ENCODE measurements at places on chromosomes 7 and 10.

- DNase-seq: peak; percentile 5
Measured at GRCh38 chr10:128186959-128187787, 61.0 kb upstream of the MKI67 start.

DNA sequence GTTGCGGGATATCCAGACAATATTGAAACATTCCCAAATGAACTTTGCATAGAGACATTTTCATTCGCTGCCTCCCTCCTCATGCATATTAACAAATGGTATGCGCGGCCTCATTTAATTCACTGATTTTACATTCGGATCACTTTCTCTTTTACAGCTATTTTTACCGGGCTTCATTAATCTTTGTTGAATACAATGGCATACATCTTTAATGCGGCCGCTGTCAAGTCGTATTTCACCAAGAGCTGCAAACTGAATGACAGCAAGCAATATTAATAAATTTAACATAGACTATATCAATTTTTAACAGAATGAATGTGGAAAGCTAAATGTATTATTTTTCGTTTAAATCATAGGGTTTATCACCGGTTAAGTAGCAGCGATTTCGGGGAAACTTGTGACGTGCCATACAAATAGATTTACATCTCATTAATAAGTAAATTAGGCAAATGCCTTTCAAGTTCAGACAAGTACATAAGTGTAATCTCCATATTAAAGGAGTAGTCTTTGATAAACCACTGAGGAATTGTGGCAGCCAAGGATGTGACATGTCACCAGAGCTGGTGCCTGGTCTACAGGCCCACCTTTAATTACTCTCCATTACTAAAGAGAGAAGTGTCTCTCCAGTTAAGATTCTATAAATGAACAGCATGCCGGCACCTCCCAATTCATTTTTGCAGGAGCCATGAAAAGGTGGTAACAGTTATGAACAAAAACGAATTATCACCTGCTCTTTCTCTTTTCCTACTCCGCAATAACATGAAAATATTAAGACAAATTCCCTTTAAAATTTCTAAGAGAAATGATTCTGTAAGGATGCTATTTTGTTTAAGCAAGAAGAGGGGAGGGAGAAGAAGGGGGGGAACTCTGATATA lies 568.9 kb upstream of the MKI67 start:
- DNase-seq: no peak

DNA sequence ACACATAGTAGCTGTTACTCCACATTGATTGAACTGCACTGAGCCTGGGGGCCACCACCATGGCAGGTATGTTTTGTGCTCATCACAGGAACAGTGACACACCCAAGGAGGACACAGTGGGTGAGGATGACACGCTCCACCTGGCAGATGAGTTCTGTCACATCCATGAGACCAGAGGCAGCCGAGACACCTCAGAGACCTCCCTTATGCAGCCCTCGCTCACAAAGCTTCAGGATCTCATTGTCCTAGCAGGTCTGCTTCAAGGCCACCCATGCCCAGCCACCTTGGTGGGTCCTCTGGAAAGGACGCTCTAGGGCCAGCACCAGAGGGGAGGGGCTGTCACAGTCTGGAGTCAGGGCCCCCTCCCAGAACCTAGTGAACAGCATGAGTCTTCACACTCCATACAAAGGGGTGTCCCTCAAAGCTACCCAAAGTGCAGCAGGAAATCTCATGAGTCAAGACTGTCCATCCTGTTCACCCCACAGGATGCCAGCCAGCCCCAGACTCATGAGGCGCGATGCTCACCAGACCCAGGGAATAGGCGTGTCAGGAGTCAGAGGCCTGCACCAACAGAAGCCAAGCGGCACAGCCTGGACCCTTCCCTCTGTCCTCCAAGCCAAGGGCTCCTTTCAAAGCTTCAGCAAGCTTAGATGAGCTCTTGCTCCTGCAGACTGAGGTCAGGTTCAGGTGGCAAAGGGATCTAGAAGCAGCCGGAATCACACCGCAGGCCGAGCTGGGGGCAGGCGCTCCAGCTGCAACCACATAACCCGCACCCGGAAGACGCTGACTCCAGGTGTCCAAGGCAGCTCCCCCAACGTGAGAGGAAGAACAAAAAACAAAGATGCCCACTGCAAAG lies 9.6 kb downstream of the FAM53B start:
- DNase-seq: no peak

DNA sequence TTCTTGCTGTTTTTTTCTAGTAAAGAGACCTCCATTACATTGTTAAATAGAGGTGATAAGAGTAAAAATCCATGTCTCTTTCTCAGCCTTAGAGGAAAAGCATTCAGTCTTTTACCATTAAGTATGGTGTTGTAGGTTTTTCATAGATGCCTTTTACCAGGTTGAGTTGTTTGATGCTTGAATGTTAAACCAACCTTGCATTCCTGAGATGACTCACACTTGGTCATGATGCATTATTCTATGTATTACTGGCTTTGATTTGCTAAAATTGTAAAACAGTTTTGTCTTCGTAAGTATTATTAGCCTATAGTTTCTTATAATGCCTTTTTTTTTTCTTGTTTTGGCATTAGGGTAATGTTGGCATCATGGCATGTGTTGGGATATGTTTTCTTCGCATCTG lies 90.0 kb downstream of the ANKRD61 start:
- DNase-seq: no peak

DNA sequence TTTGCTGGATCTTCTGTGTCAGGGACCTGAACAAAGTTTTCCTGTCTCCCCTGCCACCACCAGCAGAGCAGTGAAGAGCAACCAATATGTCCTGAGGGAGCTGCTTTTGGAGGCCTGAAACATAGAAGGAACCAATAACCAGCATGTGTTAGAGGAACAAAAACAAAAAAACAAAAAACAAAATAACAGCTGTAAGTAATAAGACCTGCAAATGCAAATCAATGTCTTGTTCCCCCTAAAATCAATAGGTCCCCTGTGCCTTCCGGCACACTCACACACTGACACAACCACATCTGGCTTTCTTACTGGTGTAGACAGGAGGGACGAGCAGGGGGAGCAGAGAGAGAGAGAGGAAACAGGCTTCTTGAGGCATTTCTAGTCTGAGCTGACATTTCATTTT lies 94.1 kb downstream of the NRG3 start:
- DNase-seq: no peak

- DNase-seq: no peak
Measured at GRCh38 chr10:89171996-89172395, 35.1 kb downstream of the CH25H start.

DNA sequence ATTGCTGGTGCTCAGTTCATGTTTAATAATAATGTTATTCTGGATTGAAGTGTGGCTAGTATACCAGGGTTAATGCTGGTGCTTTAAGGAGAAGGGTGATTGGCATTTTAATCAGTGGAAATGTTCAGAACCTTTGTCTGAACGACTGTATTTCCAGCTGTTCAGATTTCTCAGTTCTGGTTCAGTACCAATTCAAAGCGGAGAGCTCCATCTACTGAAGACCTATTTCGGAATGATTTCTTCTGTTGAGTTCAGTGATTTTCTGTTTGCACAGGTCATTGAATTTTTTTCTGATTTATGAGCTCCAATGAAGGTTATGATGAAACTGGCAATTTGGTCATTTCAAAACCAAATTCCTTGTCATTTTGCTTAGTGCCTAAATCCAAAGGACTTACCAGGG lies 160.1 kb downstream of the EXOC4 start:
- no peak for DNase-seq

GRCh38 chr10:113326160-113327111 lies 226.4 kb upstream of the HABP2 start:
- no peak for DNase-seq

GRCh38 chr7:42144604-42145003 lies 92.4 kb downstream of the GLI3 start:
- DNase-seq: no peak

- no peak for DNase-seq
Measured at GRCh38 chr10:29023678-29024077, 265.2 kb upstream of the LYZL1 start.

DNA sequence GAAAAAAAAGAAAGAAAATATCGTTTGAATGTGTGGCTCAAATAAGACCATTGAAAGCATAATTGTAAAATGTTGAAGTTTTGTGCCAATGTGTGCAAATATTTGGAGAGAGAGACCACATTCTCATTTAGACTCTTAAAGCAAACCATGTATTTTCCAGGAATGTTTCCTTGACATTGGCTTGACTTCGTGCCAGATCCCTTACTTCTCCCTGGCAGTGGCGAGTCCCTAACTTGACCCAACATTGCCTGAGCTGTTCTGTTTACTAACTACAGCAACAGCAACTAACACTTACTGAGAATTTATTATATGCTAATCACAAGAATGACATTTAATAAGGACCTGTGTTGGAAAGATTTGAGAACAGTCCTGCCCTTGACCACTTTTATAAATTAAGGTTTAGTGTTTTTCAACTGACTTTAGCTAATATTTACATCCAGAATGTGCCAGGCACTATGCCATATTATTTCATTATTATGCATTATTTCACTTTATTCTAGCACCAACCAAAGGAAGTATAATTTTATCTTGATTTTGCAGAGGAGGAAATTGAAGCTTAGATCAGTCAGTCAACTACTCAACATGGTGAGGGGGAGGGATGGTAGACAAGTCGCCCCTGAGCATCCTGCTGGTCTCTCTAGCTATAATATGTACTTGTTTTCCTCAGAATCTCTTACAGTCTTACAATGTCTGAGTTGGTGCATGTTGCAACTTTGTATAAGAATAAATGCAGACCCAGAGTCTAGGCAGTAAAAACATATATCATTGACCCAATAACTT lies 29.7 kb downstream of the ZNF467 start:
- no peak for DNase-seq

DNA sequence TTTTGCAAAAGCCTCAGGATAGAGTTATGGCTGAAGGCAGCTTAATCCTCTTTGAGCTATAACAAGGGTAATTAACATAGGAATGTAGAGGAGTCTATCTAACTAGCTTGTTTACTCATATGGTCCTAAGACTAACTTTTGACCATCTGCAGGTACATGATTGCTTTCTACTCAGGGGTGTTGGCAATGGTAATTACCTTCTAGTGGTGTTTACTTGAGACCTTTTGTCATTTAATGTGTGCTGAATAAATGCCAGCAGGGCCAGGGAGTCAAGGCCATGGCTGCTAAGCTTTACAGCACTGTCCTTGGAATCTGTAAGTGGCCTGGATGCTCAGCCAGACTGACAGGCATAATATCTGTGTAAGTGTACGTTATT lies 1325.0 kb downstream of the XPNPEP1 start:
- DNase-seq: no peak

DNA sequence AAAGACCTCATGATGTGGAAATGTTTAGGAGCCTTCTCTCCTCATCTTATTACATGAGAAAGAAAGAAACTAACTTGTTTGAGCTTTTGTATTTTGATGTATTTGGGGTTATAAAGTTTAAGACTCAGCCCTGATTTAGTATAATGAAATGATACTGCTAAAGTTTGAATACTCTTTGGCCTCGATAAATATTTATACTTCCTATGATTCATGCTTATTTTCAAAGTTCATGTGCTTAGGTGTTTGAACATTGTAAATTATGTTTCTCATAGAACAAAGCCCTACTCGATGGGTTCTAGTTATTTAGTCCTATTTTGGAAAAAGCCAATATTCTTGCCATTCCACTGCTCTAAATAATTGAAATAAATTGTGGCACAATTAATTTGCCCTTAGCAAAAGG lies 303.2 kb downstream of the ZWINT start:
- DNase-seq: no peak

DNA sequence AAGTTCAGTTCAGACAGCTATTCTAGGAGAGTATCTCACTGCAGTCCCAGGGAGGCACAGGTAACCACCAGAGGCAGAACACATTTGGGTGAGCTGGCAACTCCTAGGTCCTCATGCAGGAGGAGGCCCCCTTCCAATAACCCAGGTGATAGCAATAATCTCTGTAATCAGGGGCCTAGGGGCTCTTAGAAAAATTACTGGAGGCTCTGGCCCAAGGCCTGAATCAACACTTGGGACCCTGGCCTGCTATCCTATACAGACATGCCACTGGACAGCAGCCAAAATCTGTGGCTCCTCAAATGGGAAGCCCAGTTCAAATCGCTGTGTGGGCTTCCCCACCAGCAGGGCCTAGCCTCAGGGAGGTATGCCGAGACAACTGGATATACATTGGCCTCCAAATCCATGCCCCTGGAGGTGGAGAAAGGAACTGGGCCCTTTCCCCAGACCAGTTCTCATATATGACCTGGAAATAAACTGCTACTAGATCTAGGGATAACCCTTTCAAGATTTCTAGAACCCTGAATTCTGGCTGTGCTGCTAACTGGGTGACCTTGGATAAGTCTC lies 1.6 kb downstream of the AVPI1 start:
- no peak for DNase-seq

- DNase-seq: no peak
Measured at GRCh38 chr10:112989826-112990225, 39.8 kb downstream of the TCF7L2 start.

DNA sequence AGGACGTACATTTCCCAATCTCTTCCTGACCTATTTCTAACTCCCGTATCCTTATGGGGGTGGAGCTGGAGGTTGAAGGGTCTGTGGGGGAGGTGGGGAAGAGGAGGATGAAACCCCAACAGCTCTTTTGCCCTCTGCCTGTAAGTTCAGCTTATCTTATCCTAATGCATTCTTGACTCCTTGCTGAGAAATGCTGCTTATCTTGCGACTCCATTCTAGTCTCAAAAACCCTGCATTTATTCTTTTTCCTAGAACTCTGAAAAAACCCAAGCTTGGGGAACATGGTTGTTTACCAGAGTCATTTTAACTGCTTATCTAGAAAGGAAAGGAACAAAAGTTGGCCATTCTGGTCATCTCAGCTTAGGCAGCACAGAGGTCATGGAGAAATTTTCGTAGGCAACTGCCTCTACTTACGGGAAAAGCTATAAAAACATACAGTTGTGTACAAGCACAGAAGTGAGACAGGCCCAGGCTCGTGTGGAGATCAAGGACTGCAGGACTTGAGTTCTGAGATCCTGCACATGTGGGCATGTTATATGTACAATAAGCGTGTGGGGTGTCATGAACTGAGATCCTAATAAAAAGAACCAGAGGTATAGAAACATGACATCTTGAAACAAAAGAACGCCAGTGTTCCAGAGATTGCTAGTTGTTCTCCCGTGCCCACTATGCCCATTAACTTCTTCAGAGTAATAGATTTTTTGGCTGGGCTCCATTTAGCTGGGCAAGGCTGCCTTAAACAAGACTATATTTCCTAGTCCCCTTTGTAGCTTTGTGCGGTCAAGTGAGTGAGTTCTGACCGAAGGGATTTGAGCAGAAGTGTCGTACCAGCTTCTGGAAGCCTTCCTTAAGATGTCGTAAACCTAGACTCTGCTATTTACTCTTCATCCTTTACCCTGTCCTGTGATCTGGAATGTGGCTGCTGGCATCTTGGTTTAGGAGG lies 9.6 kb downstream of the INMT start:
- DNase-seq: no peak

DNA sequence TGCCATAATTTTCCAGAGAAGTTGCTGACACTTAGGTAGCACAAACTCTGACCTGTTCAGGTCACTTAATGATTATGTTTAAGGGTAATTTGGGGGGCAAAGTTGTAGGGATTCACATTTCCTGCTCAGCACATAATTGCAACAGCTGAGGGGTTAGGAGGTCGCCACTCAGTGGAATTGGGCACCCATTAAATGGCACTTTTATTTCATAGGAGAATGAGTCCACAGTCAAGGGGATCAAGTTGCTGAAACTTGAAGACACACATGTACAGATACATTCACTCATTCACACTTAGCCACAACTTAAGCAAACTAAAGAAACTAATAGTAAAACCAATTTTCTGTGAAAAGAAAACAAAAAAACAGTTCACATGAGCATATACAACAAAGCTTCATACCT lies 1.5 kb downstream of the PCDH15 start:
- no peak for DNase-seq
